ENCODE measurements at places on chromosomes 16 and 17.

- DNase-seq = no peak
These were observed 16.5 kb downstream of the HID1 start for GRCh38 chr17:74956093-74956492.

- no peak for DNase-seq
These were observed 12.0 kb downstream of the USP36 start for GRCh38 chr17:78828470-78829185.

DNA sequence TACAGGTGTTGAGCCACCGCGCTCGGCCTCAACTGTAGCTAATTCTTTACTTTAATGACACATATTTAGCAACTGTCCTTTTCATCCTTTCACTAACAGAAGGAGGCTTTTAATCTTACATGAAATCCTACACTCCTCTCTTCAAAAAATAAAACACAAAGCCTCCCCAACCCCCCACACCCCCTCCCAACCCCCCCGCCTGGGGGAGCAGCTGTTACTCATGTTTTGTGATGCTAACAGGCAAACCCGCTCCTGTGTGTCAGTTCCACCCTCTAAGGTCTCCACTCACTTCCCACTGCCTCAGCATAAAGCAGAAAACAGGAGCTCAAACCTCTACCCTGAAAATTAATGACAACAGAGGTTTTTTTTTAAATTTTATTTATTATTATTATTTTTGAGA, 55.4 kb upstream of the SLC25A19 start:
- no peak for DNase-seq

DNA sequence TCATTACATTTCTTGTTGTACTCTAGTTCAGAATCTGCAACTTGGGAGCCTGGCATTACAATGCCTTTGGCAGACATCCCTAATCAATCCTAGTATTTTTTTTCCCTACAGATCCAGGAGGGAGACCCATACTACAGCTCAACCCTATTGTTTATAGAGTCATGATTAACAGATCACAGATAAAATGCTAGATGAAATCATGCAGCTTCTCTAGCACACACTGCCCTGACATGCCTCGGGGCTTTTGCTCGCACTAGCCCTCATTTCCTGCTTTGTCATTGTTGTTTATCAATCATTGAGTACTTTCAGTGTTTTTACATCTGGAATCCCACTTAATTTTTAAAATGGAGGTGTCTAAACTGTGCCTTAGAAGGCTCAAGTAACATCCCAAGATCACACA, 412.5 kb downstream of the CA10 start:
- DNase-seq = no peak

- no peak for DNase-seq
These were observed 33.3 kb downstream of the JPH3 start for GRCh38 chr16:87635541-87636049.

DNA sequence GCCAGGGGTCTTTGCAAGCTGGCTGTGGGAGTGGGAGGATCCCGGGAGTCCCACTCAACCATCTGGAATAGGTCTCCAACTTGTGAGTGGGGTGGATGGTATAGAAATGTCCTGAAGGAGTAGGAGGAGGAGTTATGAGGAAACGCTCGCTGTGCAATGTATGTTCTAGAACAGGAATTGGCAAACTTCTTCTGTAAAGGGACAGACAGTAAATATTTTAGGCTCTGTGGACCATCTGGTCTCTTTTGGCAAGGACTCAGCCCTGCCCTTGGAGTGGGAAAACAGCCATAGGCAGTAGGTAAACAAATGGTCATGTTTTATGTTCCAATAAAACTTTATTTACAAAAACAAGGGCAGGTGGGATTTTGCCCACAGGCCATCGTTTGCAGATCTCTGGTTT, 149.2 kb downstream of the NPIPB5 start:
- no peak for DNase-seq

DNA sequence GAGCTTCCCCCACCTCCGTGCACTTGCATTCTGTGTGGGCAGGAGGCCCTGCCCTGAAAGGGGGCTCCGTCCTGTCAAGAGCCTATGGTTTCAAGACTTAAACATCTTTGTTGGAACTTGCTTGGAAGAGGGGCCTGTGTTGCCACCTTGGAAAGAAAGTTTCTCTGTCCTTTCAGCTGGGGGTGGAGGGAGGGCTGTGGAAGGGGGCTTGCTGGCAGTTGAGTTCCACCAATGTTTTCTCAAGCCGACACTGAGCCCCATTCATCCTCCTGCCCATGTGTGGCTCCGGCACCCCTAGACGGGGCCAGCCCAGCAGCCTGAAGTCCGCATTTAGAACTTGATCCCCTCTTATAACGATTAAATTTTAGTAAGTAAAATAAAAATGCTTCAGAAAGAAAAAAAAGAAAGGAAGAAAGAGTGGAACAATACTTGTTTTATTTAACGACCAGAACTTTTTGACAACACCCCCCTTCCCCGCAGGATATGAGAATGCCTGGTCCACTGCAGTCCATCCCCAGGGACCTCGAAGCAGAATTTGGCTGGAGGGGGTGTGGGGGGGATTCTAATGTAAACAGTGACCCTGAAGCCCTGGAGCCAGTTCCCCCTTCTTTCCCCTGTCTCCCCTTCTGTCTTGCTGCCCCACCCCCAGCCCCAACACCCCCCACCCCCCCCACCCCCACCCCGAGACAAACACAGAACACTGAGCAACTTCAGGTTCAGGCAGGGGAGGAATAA, 26.9 kb upstream of the CLEC18A start:
- no peak for DNase-seq

GRCh38 chr16:35735403-35736251, 2276.2 kb downstream of the TP53TG3F start:
- no peak for DNase-seq

GRCh38 chr17:77132411-77133086, 8.2 kb upstream of the SEC14L1 start:
- DNase-seq = no peak

DNA sequence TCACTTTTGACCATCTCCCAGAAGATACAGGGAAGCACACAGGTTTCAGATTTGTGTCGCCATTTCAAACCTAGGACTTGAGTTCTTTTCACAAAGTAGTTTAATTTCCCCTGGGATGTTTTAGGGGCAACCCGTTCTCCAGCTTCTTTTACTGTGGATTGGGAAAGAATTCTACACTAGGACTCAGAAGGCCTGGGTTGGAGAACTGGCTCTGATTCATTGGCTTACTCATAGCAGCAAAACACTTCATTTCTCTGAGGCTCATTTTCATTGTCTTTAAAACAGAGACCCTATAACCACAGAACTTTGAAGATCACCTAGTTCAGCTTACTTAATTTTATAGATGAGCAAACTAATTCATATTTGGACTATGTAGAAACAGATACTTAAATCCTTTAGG, 175.9 kb upstream of the SALL1 start:
- DNase-seq = no peak

DNA sequence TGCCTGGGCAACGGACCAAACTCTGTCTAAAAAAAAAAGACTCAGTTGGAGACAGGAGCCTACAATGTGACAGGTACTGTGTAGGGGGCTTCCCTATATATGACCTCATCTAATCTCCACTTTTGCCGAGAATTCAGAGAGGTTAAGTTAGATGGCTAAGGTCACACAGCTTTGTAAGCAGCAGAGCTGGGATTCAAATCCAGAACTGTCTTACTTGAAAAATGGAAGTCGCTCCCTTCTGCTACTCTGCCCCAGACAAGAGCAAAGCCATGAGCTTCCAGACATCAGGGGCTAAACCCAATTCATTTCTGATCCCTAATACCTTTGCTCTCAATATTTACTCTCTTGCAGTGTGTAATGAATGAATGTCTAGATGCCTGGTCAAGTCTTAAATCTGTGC, 41.5 kb upstream of the ABCC12 start:
- DNase-seq = no peak

DNA sequence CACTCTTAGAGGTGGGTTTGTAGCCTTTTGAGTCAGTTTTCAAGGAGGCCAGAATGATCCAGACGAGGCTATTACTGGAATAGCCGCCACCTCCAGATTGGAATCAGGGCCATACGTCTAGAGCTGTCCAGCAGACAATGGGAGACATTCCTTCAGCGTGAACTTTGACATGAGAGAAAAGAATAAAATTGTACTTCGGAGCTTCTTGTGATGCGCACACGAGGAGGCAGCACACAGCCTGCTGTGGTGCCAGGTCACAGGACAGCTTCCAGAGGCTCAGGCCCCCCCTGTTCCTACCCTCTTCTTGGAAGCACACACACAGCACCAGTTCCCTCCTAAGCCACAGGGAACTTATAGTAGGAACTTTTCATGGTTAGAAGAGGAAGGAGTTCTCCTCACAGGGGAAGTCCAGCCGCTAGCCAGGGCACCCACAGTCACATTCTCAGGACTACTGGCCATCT, 81.0 kb downstream of the VPS53 start:
- DNase-seq = no peak

DNA sequence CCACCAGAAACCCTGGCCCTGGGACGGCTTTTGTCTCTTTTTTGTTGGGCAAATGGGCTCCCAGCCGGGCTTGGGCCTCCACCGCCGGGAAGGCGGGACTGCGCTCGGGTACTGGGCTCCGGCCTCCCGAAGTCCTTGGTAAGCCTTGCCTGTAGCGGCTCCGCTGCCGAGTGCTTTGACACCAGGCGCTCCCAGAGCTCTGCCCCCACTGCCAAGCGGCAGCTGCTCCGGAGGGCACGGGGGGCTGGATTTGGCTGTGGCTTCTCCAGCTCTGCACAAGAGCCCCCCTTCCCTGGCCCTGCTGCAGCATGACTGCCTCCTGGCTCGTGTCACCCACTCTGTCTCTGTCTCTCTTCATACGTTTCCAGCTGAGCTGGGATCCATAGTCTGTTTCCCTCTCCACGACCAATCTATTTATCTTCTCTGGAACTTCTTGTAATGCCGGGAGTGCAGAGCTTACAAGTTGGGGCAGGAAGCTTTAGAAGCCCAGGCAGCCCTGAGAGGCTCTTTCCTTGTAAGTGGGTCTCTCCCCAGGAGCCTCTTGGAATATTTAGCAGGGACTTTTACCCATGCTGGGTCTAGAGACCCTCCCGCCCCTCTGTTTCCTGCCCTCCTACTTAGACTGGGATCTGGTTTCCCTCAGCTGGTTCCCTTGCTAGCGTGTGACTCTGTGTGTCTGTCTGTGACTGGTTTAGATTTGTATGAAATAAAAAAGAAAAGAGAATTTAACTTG, 246.9 kb upstream of the GSE1 start:
- DNase-seq = no peak

GRCh38 chr17:75019710-75020109, 7.2 kb downstream of the MRPL58 start:
- DNase-seq = no peak

DNA sequence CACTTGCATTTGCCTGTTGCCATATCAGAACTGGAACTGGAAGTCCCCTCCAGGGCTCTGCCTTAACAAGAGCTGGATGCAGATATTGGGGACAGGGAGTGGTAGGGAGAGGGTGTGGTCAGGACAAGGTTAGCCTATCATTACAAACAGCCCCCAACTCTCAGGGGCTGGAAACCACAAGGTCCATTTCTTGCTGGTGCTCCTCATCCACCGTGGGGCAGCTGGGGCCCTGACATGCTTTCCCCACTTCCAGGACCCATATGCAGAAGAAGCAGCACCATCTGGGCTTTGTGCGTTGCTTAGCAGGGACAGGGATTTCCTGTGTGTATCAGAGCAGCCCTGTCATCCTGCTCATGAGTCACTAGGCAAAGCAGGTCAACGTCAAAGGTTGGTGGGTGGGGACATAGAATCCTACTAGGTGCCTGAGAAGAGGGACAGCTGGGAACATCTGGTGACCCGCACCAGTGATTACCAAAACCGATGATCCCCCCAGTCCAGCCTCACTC, 26.9 kb downstream of the RGS9 start:
- no peak for DNase-seq

GRCh38 chr17:66807182-66807581, 27.7 kb upstream of the CACNG5 start:
- DNase-seq = no peak

DNA sequence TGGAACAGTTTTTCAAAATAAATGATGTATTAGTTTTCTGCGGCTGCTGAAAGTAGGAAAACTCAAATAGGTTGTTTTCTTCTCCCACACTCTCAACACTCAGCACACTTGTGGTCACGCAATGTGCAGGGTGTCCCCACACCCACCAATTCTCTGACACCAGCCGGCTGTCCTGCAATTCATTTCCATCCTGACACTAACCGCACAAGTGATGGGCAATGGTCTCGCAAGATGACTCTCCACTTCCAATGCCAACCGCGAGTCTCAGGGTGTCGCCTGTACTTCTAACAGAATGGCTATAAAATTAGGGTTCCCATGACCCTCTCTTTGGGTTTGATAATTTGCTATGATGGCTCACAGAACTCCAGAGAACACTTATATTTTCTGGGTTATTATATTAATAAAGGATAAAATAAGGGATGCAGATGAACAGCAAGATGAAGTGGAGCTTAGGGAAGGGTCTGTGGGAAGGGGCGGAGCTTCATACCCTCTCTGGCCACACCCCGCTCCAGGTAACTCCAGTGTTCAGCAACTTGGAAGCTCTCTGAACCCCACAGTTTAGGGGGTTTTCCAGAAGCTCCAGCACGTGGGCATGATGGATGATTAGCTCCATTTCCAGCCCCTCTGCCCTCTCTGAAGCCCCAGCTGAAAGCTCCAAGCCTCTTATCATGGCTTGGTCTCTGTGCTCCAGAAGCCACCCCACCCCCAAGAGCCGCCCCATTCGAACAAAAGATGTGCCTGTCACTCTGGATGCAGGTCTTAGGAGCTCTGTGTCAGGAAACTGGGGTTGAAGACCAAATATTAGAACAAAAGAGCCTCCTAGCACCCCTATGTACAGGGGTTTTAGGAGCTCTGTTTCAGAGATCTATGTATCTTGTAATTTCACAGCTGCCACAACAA, 19.8 kb downstream of the TAF1C start:
- no peak for DNase-seq

DNA sequence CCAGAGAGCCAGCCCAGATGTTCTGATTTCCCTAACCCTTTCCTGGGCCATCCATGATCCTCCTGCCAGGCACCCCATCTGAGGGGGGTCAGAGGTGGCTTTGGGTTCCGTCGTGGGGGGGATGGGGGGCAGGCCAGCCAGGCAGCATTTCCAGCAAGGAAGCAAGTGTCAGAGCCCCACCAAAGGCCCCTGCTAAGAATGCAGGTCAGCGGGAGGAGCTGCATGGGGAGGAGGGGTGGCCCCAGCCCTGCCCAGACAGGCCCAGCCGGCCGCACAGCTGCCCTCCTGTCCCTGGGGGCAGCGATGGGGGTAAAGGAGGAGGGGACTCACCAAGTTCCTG, 2.3 kb upstream of the SCRN2 start:
- no peak for DNase-seq

DNA sequence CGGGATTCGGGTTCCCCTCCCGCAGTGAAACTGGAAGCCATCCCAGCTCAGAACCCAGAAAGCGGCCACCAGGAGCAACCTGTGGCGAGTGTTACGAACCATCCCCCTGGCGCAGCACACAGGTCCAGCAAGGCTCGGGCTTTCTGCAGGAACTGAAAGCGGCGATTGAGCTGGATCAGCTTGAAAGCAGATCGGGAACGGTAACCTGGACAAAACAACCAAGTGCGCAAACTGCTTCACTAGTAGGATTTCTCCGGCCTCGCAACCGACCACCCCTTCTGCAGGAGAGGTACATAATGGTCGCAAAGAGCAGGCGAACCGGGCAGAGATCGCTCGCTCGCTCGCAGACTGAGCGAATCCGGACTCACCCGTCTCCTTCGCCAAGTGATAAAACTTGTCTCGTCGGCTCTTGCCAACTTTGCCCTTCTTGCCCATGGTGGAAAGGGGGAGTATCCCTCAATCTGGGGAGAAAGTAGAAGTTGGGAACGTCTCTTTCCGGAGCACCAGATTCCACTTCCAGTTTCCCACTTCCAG, 696 bp upstream of the PSMC5 start:
- DNase-seq = no peak

GRCh38 chr17:78381601-78382232, 3.3 kb downstream of the PGS1 start:
- no peak for DNase-seq

- DNase-seq = no peak
These were observed 33.3 kb downstream of the OR1D5 start for GRCh38 chr17:3030096-3030495.
